ENCODE measurements at places on chromosomes 2 and 18.

DNA sequence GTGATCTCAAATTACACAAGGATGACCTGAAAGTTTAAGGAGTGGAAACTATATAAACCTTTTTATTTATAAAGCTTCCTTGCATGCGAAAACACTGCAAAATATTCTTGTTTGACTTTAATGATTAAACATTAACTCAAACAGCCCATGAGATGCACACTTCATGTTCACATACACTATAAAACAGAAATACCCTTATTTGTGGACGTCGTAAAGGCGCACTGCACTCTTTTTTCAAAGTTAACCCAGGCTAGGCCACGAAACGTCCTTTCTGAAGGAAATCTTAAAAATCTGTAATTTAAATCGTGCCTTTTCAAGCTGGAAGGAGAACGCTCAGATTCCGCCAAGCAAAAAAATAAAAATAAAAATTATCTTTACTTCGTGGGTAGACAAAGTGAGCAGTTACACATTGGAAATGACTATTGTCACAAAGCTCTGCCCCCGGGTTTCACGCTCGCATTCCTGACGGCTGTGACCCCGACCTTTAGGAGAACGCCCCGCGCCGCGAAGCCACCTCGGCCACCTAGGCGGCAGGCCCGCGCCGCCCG is 728 bp downstream of the FAM168B start:
- no peak for DNase-seq

DNA sequence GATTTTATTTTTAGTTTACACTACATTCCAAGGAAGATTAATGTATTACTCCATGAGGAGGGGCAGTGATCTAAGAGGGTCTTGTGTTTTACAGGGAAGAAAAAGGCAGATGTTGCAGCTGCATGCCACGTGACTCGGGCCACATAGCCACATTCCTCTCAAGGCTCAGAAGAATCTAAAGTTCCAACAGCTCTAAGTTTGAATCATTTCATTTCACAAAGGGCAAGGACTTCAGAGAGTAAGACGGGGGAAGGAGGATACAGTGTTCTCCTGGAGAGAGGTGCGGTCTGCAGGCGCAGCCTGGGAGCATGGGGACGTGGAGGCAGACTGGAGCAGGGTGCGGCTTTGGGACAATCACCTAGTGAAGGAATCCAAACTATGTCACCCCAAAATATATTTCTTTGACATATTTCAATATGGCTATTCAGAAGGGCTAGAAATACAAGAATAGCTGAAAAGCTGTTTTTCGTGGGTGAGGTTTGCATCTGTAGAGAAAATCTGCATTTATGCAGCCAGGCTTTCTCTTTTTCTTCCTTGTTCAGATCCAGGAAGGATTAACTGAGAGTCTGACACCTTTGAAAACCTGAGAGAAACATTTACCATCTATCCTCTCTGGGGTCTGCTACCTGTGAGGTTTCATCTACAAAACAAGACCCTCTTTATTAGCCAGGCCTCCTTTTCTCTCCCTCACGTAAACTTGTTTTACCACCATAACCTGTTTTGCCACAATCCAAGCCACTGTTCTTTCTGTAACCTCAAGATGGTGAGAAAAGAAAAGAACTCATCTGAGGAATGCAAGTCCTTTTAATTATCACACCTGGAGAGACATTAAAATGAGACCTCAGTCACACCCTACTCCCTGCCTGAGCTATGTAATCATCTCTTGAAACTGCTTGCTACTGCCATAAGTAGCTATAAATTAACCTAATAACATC is 165.1 kb upstream of the NDUFV2 start:
- no peak for DNase-seq

DNA sequence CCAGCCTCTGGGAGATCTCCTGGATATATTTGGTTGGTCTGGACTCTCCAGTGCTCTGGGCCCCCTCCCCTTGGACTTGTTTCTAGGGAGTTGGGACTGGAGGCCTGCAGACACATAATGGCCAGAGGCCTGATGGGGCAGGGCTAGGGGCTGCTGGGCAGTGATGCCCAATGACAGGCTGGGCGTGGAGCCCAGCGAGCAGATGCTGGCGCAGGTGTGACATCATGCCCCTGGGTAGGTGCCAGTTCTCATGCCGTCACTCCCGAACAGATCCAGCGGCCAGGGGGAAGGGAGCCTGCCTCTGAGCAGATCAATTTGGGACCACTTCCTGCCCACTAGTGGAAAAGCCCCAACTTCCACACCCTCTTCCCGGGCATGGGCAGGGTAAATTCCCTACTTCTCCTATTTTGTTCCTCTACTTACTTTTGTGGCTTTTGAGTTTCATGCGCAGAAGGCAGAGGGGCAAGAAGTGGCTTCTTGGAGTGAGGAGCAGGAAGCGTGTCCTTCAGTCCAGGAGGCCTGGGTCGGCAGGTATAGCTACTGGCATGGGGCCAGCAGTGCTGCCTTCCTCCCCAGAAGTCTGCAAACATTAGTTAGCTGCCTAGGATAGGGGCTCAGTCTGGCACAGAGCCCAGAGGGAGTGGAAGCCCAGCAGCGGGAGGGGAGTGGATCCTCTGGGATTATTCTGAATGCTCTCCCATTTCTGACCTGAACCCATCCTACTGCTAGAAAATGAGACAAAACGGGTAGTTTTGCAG is 6.1 kb downstream of the MPV17 start:
- no peak for DNase-seq

GRCh38 chr18:54714851-54715250 is 113.4 kb upstream of the RAB27B start:
- no peak for DNase-seq

DNA sequence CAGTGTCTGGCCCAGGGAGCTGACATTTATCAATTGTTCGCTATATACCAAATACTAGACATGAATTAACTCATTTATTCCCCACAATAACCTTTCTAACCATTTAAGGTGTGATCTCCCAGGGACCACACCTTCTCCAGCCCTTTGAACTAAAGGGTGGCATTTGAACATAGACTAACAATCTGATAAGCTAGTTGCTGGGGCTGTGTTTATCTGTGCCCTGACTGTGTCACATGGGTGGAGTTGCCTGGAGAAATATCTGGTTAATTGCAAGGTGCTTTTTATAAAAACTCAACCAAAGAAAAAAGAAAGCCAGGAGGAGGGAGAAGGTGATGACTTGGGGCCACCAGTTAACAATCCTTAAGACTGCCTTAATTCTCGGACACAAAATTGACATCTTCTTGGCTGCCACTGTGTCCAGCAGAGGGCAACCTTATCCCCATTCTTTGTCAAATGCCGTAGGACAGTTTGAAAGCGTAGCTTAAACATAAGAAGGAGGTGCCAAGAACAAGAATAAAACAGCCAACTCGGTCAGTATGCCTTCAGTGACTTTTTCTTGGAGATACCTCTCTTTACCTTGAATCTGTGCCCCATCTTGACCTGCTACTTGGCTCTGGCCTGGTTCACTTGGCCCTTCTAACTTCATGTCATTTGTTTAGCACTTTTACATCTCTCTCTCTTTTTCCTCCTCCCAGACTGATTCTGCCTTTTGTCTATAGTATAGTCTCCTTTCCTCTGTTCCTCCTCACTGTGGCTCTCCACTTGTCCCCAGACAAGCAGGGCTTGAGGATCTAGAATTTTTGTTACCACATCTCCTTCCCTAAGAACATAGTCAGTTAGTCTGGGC is 183.4 kb downstream of the MYO3B start:
- DNase-seq: peak; percentile 15

GRCh38 chr2:15946983-15947382 is 6.6 kb downstream of the MYCN start:
- DNase-seq: no peak

DNA sequence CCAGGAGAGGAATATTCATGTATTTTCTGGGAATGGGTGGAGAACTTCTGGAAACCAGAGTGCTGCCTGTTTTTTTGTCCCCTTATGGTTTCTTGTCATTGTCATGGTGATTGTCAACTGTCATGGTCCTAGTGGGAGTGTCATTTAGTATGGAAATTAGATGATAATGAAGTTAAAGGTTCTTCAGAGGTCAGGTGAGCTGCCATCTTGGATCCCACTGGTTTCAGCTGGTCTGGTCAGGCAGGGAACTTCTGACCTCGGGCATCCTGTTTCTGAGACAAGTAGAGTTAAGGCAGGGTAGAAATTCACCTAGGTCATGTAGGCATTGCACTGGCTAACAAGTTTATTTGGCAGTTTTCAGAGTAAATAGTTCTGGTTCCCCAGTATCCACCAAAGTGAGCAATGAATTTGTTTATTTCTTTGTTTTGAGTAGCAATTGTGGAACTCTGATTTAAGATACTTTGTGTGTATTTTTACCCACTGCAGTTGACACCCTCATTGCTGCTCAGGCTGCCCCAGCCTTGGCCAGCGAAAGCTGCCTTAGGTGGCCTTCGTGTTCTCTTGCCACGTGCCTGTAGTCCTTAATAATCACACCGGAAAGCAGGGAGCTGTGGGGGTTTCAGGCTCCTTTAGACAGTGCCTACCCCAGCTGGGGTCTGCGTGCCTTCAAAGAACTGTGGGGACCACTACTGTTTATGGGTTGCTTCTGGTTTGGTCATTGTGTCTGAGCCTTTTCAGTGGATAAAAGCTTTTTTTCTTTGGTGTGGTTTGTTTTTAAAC is 48.7 kb downstream of the NCK2 start:
- no peak for DNase-seq

DNA sequence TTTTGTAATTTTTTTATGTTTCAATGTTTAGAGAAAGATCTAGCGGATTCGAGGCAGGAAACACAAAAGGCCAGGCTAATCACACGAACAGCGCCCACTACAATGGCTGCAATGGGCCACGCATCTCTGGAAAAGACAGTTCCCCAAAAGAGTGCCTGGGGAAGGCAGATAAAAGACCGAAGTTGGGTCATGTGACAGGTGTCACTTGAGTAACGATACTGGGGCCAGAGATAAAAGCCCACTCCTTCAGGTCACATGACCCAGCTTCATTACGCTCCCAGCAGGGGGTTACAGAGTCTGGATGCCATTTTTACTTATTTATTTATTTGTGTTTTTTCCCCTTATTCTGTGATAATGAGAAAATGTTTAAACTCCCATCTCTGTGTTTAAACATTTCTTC is 95.4 kb downstream of the CDK15 start:
- no peak for DNase-seq

GRCh38 chr18:78704971-78705461 is 274.6 kb upstream of the SALL3 start:
- no peak for DNase-seq

- no peak for DNase-seq
Observed at GRCh38 chr2:200748779-200749178, 62.9 kb upstream of the BZW1 start.

GRCh38 chr2:167748536-167748935 is 498.9 kb downstream of the STK39 start:
- no peak for DNase-seq
